ENCODE measurements at places on chromosomes 12 and 14. TPM values are rescaled to one million over a fixed set of nuclear protein-coding genes. Genes with fewer than 3 reads are reported as not detected.

DNA sequence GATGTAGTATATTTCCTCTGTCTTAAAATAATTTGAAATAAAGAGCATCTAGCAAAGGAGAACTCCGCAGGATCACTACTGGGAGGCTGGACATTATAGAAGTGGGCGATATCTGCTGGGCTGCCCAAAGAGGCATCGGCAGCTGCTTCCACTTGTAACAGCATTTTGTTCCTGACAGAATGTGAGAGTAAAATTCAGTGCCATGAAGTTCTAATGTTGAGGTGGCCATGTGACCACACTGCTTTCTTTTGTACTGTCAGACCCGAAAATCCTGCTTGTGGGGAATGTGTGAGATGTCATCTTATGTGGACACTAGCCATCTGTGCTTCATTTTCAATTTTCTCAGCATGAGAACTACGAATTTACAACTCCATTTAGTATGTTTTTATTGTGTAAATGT is 151.9 kb downstream of the ACSS3 start:
- DNase-seq = no peak
- no peak overlapping the region for H3K27ac ChIP-seq
- no peaks in the 10 kb centered on the region for H3K27me3 ChIP-seq

DNA sequence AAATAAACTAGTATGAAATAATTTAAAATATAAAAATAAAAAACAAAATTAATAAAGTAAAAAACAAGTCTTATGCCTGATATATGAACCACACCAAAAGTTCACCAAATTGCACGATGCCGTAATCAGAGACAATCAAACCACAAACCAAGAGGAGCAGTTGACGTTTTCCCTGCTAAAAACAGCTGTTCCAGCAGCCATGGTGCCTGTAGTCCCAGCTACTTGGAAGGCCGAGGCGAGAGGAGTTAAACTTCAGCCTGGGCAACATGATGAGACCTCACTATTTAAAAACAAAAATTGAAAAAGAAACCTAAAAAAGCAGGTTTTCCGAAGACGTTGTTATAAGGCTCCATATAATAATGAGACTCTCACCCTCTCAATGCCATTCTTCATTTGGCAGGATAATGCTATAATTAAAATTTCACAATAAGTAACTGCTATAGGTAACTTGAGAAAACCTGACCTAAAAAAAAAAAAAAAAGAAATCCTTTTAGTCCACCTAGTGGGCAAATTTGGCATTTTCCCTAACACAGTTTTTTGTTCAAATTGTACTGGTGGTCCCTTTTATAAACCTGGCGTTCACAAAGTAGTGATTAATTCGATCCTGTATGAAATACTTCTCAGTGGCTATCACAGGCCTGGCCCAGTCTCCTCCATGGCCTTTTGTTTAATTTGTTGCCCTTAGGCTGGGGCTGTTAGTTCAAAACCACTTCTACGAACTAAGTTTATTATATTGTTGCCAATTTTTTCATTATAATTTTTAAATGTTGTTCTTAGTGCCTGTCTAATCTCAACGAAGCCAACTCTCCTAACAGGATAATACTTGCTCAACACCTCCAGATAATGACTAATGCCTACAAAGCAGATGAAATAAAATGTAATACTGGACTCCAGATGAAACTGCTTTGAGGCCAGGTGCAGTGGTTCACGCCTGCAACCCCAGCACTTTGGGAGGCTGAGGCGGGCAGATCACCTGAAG is 62.1 kb downstream of the TNFAIP2 start:
- no peaks in the 10 kb centered on the region for H3K36me3 ChIP-seq
- no peak overlapping the region for H3K27ac ChIP-seq
- H3K4me3 ChIP-seq = no peak overlapping the region
- no peaks in the 10 kb centered on the region for H3K27me3 ChIP-seq
- no peak for DNase-seq

DNA sequence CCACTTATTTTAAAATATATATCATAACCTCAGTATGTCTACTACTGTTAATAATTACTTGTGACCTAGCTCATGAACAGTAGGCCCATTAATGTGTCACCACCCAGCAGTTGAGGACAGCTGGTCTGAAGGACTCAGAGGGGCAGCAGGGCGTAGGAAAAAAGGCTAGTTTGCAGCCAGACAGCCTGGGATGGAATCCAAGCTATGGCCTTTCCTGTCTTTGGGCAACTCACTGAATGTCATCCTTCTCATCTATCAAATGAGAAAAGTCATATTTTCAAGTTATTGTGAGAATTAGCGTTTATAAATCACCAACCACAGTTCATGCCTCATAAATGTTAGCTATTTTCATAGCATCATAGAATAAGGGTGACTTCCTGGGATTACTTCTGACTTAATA is 12.3 kb downstream of the DENND5B start:
- no peaks in the 10 kb centered on the region for H3K36me3 ChIP-seq
- H3K27ac ChIP-seq = no peak overlapping the region
- H3K27me3 ChIP-seq = no peaks in the 10 kb centered on the region
- H3K4me3 ChIP-seq = no peak overlapping the region
- no peaks in the 10 kb centered on the region for H3K4me1 ChIP-seq

DNA sequence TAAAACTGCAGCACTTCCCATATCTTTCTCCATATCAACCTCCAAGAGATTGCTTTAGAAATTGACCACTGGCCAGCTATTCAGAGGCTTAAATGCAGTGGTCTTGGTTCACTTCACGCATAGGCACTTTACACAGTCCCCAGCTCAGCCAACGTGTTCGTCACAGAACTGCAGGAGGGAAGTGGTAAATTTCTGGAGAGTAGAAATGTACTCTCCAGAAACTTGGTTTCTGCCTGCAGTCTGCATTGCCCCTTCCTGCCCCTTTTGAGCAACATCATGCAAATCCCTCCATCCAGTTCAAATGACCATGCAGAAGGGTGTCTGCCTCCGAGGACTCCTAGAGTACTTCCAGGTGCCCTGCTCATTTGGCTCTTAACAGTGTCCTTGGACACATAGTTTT is 42.7 kb upstream of the NEDD1 start:
- no peak overlapping the region for H3K27ac ChIP-seq
- DNase-seq = no peak
- no peaks in the 10 kb centered on the region for H3K27me3 ChIP-seq
- H3K4me3 ChIP-seq = no peak overlapping the region
- H3K4me1 ChIP-seq = no peaks in the 10 kb centered on the region
- H3K36me3 ChIP-seq = no peaks in the 10 kb centered on the region

- H3K27me3 ChIP-seq = no peaks in the 10 kb centered on the region
- H3K27ac ChIP-seq = peak overlapping the region; percentile 2
- peaks cover 68% of the 10 kb centered on the region for H3K4me1 ChIP-seq
- H3K4me3 ChIP-seq = no peak overlapping the region
- DNase-seq = peak; percentile 67
These were observed 50.1 kb downstream of the KLRG1 start for GRCh38 chr12:9039397-9039977.

Gene CDH24
- 1.6 TPM for total RNA-seq
